ENCODE measurements at places on chromosomes 11 and 22.

GRCh38 chr22:39839204-39839603 is 54.4 kb downstream of the ENTHD1 start:
- no peak for DNase-seq

- no peak for DNase-seq
Observed at GRCh38 chr11:73287400-73288101, 15.4 kb downstream of the P2RY6 start.

- no peak for DNase-seq
Observed at GRCh38 chr22:33891992-33892391, 28.3 kb downstream of the LARGE1 start.

- no peak for DNase-seq
Observed at GRCh38 chr11:494761-495536, 12.1 kb downstream of the RNH1 start.

DNA sequence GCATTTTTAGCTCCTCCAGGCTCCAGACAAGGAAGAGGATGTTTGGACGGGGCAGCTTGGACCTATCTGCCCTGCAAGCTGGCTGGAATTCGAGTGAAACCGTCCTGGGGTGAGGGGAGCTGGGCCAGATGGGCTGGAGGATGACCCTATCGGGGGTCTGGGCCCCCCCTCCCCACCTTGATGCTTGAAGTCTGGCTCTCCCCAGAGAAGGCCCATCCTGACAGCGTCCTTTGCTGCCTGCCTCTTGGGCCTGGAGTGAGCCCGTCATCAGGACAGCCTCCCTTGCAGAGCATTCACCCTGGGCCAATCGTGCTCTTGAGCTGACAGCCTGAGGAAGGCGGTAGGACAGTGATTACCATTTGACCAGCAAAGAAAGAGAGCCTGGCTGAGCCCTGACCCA is 5.3 kb upstream of the PDGFB start:
- no peak for DNase-seq

GRCh38 chr11:6124245-6124644 is 16.8 kb downstream of the OR56B4 start:
- DNase-seq = no peak

DNA sequence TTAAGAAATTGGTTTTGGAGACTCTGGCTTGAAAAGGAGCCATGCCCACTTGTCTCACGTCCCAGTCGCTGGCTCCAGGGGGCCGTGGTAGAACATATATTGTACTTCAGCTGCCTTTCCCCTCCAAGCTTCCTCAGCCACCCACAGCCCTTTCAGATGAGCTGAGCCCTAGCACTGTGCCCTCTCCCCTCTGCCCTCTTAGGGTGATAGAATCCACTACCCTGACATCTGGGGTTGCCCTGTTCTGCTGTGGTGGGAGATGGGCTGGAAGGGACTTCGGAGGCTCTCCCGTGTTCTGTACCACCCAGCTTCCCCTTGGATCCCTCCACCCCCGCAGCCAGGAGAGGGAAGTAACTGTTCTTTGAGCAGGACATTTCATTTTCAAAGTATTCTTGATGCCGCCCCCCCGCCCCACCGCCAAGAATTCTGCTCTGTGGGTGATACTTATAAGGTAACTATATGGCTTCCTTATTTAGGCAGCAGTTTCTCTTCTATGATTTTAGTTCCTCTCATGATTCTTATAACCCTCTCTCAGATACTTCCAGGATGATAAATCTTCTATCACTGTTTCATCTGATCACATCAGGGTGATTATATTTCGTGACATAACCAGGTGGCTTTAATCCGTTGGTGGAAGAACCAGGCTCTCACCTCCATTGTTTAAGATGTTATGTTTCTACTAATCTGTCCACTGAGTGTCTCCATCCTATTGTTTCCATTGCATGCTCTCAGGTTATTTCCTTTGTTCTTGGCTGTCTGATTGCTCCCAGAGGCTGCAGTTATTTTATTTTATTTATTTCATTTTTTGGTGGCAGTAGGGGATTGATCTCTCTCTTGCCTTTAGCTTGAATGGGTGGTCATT is 24.1 kb downstream of the ZBTB16 start:
- no peak for DNase-seq

DNA sequence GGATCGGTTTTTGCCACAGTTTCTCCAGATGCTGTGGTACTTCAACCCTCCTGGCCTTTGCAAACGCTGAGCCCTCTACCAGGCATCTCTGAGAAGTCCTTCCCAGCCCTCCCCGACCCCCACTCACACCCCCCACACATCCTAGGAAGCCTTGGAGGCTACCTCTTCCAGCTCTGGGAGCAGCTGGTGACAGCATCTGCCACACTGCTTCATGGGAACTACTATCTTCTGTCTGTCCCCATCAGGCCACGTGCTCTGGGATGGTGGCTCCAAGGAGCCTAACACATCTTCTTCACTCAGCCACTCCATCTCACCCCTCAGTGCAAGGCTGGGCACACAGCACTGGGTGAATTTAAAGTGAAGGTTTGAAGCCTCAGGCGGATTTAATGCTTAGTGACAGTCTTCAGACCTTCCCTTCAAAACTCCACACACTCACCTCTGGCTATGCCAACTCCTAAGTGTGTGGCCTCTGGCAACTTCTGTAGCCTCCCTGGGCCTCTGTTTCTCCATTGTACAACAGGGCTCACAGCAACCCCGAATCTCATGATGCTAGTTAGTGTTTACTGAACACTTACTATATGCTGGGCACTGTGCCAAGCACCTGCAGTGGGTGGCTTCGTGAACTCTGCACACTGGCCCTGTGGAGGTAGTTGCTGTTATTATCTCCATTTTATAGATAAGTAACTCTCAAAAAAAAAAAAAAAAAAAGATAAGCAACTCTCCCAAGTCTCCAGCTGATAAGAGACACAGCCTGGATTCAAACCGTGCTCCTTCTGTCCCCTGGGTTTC is 7.3 kb upstream of the TP53I11 start:
- no peak for DNase-seq

GRCh38 chr11:122048401-122048800 is 67.6 kb downstream of the BLID start:
- no peak for DNase-seq

DNA sequence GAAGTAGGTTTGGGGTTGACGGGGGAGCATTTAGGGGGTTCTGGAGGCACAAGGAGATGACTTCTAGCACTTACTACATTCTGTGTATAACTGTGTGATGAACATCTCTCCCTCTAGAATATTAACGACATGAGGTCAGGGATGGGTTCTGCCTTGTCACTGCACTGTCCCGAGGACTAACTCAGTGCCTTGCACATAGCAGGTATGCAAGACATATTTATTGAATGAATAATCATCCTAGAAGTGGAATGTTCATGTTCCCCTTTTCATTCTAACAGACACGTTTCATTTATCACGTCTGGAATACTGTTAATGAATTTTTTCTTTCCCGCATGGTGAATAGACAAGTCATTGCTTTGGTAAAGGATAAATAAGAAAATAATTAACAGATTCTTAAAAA is 12.6 kb downstream of the SYT13 start:
- DNase-seq = no peak

DNA sequence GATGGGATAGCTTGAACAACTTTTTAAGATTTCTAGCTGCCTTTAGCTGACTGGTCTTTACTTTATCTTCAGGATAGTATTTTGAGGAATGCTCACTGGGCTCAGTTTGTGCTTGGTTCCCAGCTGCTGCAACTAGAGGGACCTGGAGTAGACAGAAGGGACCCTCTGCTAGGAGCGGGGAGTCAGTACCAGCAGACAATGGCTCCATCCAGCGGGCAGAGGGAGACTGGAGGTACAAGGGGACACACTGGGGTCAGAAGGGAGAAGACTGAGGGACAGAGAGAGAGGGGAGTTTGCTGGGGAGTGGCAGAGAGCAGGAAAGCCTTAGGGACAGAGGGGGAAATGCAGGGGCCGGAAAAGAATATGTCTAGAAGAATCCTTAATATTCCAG is 22.0 kb upstream of the ACER3 start:
- no peak for DNase-seq

GRCh38 chr22:29028468-29028867 is 33.2 kb downstream of the C22orf31 start:
- DNase-seq = no peak
